Stimulated activated CD4-positive, alpha-beta T cell treated with anti-CD3 and anti-CD28 coated beads, Interleukin-2, amount 100 ng/mL, for 24 hours (primary cell): ENCODE measurements at places on chromosomes 5 and 9.
A peak's percentile ranks its signal among the peaks of the same experiment; 100 is the strongest.

GRCh38 chr5:160556846-160557245, 135.2 kb downstream of the PTTG1 start:
- DNase-seq = no peak

DNA sequence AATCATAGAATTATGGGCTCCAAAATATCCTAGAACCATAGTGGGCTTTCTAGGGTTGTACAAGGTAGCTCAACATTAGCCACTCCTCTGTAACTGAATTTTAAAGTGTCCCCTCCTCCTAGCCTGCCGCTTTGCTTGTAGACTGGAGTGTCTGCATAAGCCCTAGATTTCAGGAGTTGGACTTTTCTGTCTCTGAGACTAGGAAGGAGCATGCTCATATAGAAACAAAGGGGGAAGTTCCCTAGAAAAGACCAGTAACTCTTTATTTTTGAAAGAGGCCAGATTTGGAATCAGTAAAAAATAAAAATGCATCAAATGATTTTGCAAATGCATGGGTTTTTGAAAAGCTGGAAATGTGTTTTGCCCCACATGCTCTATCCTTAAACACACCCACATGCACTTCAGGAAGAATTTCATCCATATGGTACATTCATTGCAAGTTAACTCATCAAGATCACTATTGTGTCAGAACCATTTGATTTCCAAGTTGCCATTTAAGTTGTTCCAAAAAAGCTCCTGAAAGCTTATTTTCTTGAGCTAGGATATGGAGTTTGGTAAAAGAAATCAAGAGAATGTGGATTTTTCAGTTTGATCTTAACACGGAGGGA, 121.0 kb upstream of the NR3C1 start:
- no peak for DNase-seq

- DNase-seq = no peak
These were observed 29.0 kb downstream of the LIFR start for GRCh38 chr5:38527475-38527874.

GRCh38 chr5:178632285-178632684, 5.4 kb upstream of the CLK4 start:
- no peak for DNase-seq

GRCh38 chr5:155211764-155212163, 198.2 kb downstream of the KIF4B start:
- DNase-seq = no peak

- no peak for DNase-seq
These were observed 47.6 kb downstream of the BASP1 start for GRCh38 chr5:17265041-17265440.

GRCh38 chr5:5494489-5495402, 72.3 kb downstream of the ICE1 start:
- DNase-seq = peak; percentile 84
